ENCODE measurements at places on chromosomes 2 and 18.

DNA sequence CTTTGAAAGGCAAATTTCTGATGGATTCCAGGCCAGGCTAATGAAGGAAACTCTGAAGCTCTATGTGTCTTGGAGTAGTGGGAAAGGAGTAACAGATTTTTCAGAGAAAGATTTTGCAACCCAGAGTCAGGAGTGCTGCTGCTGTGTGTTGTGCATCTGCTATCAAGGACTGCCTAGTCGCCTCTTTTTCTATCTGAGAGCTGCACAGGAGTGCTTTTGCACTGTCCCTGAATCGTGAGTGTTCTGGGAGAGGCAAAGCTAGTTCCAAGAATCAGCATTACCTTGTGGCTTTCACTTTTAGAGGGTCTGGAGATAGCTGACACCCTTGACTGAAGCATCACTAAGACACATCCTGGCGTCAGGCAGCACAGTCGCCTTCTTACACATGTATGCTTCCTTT is 336.4 kb downstream of the PARD3B start:
- peak; percentile 30 for DNase-seq

DNA sequence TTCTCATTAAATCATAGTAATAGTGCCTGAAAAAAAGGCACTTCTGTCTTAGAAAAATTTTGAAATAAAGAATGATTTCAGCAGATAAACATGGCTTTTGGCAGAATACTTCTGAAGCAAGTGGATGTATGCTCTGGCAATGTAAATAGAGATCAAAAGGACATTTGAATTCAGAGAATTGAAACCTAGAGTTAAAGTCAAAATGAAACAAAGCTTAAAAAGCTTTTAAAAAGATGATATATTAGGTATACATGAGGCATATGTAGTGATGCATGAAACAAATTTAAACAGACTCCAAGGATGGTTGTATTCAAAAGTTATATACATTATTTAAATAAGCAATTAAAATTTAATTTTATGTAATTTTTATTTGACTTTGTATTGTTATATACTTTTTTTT is 1344.5 kb upstream of the TMEFF2 start:
- DNase-seq: no peak

DNA sequence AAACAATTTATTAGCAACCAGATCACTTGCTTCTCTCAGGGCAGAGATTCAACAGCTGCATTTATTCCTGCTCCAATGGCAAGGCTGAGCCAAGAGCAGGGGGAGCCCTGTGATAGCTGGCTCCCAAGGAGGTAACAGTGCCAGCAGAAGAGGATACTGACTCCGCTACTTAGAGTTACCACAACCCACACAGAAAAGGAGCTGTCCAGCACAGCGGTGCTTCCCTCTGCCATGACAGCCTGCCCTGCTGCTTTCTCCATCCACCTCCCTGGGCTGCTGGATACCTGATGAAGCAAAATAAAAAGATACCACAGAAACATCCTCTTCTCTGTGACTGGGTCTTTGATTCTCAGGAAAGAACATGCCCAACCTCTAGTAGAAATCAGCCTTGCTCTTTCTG is 467.2 kb downstream of the LRRTM4 start:
- DNase-seq: no peak

DNA sequence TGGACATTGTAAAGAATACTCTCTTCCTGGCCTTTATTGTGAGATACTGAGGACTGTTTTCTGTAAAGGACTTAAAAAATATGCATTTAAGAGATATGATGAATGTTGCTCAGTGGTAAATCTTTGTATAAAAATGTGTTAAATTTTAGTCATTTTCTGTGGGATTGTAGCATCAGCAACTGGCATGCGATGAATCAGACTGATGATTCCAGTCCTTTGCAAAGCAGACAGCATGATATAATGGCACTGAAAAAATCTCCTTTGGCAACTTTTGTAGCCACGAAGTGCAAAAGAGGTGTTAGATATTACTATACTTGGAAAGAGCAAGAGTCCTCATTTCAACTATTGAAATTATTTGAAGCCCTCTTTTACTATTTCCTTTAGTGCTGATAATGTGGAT is 678.7 kb downstream of the PLCL1 start:
- DNase-seq: no peak

- DNase-seq: no peak
Observed at GRCh38 chr2:143140864-143141661, 11.8 kb downstream of the ARHGAP15 start.

DNA sequence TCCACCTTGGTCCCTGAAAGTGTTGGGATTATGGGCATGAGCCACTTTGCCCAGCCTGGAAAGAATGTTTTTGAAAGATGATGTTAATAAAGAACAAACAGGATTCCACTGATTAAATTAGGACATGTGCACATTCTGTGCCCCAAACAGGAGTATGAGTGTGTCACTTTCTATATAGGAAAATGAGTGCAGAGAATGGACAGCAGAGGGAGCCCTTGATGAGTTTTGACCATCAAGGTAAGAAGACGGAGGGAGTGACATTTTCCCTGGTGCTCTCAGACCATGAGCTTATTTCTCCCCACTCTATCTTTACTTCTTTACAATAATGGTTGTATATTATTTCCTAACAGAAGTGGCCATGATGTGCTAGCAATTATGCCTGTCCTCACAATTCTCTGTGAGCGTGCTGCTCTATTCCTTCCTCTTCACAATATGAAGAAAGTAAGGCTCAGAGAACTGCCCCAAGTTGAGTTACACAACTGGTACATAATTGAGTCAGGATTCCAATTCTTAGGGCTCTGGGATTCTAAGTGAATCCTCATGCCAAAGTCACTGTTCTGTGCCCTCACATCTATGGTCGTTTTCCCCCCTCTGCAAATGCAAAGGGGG is 20.6 kb downstream of the RPL37A start:
- DNase-seq: peak; percentile 43

DNA sequence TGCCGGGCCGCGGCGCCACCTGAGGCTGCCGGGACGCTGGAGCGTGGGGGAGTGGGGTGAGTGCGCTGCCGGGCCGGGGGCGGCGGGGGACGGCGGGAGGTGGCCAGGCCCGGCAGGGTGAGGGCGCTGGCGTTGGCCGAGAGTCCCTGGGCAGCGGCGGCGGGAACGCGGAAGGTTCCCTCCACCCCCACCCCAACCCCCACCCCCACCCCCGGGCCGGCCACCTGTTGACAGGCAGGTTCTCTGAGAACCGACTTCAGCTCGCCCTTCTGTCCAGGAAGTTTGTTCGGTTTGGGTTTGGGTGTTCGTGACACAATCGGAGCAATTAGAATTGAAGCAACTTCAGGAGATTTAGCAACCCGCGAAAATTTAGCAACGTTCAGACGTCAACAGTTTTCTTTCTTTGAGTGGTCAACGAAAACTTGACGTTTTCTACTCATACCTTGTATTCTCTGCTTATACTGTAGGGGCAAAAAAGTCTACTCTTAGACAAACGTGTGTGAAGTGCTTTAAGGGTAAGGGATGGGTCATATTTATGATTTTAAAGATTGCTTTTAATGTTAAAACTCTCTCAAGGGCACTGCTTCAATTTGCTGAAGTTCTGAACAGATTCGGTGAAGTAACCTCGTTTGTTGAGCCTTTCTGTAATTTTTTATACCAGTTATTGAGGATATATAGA is 9.3 kb downstream of the OTX1 start:
- DNase-seq: no peak

DNA sequence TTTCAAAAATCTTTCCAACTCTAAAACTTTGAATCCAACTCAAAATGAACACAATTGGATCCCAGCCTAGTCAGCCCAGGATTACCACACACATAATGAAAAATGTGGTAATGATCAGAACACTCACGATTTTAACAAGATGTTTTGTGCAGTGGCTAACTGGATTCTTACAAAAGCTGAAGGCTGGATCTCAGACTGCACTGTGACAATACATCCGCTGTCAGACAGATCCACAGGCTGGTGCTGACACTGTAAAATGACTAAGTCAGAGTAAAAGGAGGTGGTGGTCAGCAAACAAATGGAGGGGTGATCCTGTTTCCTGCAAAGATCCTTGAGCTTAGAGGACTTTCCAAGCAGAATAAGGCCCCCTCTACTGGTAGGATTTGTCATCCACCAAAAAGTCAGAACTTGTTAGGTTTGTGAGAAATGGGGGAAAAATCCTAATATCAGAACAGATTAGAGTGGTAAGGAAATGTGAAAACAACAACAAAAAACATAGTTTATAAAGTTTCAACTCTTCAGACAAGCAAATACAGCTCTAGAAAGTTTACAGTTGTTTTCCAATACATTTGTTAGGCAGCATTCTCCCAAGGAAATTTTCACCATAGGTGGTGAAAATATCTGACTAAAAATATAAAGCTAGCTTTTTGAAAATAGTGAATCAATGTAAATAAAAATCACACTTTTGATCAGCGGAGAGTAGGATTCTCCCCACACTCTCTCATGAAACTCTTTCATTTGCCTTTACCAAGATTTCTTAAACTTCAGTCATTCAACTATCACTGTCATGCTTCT is 211.9 kb downstream of the AGPS start:
- no peak for DNase-seq

- no peak for DNase-seq
Observed at GRCh38 chr2:15271941-15272542, 289.1 kb downstream of the NBAS start.

DNA sequence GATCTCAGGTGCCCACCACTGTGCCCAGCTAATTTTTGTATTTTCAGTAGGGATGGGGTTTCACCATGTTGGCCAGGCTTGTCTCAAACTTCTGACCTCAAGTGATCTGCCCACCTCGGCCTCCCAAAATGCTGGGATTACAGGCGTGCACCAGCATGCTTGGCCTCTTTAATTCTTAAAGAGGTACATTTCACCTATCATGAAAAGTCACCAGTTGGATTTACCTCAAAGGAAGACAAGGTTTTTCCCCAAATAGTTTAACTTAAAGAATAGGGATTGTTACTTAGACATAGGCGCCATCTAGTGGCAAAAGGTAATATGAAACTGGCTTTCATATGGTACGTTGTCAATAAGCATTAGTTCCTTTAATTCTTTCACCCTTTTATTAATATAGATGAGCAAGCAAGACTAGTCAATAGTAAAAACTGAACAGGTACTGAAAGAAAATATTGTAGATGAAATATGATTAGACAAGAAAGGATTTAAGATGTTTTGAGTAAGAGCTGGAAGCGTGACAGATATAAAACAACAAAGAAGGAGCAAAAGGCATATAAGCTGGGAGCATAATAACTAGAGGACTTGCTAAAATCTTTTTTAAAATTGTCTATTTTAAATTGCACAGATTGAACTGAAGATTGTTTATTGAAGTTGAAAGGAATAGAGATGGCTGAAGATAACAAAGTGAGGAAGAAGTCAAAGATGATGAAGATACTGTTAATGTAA is 35.0 kb upstream of the PSMD14 start:
- DNase-seq: peak; percentile 70

- no peak for DNase-seq
Observed at GRCh38 chr2:153770359-153770991, 101.2 kb upstream of the GALNT13 start.

DNA sequence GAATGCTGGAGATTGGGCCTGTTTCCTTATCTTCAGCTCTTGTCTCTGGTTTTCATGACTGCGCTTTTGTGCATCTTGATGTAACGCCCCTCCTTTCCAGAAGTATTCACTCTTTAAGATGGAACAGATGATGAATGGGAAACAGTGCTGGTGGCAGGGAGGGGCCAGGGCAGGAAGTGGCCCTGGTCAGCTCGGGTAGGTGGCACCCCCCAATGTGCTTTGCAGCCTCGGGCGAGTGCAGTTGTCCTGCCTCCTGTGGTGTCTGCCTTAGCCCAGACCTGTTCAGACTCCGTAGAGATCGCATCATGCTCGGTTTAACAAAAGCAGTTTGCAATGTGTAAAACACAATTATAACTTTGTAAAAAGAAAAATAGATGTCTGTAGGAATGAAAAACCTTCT is 17.0 kb upstream of the MGAT4A start:
- DNase-seq: no peak

- no peak for DNase-seq
Observed at GRCh38 chr18:29154758-29155725, 978.1 kb upstream of the CDH2 start.

- no peak for DNase-seq
Observed at GRCh38 chr2:209917154-209917771, 85.2 kb upstream of the RPE start.

DNA sequence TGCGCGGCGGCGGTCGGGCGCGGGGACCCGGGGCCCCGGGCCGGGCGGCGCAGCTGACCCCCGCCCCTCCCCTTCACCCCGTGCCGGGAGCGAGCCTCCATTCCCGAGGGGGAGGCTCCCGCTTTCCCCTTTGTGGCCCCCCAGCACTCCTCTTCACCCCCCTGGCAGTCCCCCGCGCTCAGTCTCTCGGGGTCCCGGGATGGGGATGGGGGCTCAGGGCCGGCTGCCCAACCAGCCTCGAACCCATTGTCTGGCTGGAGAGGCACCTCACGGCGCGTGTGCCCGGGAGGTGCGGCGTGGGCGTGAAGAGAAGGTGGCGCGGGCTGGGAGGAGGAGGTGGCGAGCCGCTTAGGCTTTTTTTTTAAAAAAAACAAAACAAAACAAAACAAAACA is 748 bp downstream of the FMNL2 start:
- no peak for DNase-seq

- peak; percentile 68 for DNase-seq
Observed at GRCh38 chr2:237432484-237433092, 18.6 kb upstream of the COL6A3 start.

GRCh38 chr2:13158466-13158865 is 441.7 kb downstream of the TRIB2 start:
- no peak for DNase-seq

GRCh38 chr2:113036763-113037162 is 15.9 kb downstream of the IL36B start:
- no peak for DNase-seq

- DNase-seq: no peak
Observed at GRCh38 chr18:34789768-34790344, 79.8 kb downstream of the DTNA start.

DNA sequence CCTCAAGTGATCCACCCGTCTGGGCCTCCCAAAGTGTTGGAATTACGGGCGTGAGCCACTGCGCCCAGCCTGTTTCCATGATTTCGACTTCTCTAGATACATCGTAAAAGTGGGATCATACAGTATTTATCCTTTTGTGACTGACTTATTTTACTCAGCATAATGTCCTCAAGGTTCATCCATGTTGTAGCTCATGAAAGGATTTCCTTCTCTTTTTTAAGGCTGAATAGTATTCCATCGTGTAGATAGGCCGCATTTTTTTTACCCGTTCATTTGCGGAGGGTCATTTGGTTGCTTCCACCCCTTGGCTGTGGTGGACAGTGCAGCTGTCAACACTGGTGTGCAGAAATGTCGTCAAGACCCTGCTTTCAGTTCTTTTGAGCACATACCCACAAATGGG is 48.8 kb upstream of the SMAD7 start:
- no peak for DNase-seq

- no peak for DNase-seq
Observed at GRCh38 chr2:75772908-75773630, 62.4 kb upstream of the GCFC2 start.

GRCh38 chr2:36388472-36388871 is 32.9 kb downstream of the CRIM1 start:
- DNase-seq: no peak

- no peak for DNase-seq
Observed at GRCh38 chr2:196225213-196225612, 53.8 kb upstream of the STK17B start.

Data from CD4-positive, alpha-beta T cell treated with Interleukin-4 for 1 hour (primary cell).